ENCODE measurements at places on chromosomes 1 and 21. TPM values are rescaled to one million over a fixed set of nuclear protein-coding genes. Genes with fewer than 3 reads are reported as not detected.

- no peak overlapping the region for H3K4me3 ChIP-seq
- H3K27ac ChIP-seq: no peak overlapping the region
- H3K27me3 ChIP-seq: no peaks in the 10 kb centered on the region
- DNase-seq: no peak
- H3K4me1 ChIP-seq: no peaks in the 10 kb centered on the region
These were observed 235.8 kb downstream of the PTGER3 start for GRCh38 chr1:70811815-70812214.

GRCh38 chr1:90993245-90993644 lies 28.6 kb downstream of the ZNF644 start:
- H3K27ac ChIP-seq: no peak overlapping the region
- no peaks in the 10 kb centered on the region for H3K4me1 ChIP-seq
- DNase-seq: no peak

DNA sequence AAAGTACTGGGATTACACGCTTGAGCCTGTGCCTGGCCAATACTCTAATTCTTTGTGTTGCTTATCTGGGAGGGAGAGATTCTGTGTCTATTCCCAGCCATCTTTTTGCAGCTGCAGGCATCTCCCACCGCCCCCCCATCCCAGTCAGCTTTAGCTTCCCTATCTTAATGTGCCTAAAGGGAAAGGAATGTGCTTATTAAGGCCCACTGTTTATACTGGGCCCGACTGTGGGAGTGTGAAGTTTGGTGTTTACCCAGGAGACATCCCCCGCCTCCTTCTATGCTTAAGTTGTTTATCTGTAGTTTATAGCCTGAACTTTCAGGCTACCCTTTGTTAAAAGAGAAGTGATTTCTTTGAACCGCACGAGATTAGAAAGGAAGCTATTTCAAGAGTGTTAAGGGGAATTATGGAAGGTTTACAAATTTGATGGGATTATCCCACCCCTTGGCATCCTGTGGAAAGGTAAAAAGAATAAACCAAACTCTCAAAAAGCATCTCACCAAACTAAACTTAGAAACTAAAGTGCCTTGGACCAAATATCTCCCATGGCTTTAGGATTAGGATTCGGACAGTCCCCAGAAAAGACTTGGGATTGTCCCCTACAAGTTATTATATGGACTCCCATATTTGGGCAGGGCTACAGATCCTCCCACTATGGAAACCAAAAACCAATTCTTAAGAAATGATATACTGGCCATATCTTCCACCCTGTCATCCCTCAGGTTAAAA lies 25.5 kb upstream of the ZNF496 start:
- DNase-seq: no peak
- no peak overlapping the region for H3K4me3 ChIP-seq
- H3K36me3 ChIP-seq: no peaks in the 10 kb centered on the region
- H3K4me1 ChIP-seq: no peaks in the 10 kb centered on the region

DNA sequence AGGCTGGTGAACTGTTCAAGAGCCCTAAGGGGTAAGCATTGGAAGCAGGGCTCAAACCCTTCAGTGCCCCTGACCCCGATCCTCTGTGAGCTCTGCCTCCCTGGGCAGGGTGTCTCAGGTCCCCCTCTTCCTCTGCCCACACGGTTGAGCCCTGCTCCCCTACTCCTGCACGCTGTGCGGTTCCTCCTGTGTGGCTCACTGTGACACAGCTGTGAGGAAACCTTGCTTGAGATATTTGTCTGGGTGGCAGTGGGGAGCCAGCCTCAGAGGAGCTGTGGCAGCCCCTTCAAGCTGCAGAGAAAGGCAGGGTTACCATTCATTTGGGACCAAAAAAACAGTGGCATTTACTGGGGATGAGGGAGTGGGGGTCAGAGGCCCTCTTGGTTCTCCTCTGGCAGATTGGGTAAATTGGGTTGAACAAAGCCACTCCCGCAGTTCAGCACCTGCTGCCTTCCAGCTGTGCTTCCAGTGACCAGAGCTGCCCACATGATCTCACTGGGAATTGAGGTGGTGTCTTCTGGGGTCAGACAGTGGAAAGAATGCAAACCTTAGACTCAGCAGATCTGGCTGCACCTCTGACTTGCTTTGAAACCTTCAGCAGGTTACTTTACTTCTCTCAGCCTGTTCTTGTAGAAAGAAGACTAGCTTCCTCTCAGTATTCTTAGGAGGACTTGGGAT lies 60.6 kb upstream of the CD1D start:
- peaks cover 42% of the 10 kb centered on the region for H3K27me3 ChIP-seq
- H3K4me1 ChIP-seq: no peaks in the 10 kb centered on the region
- DNase-seq: no peak
- H3K27ac ChIP-seq: no peak overlapping the region

The KCNK1 gene
- total RNA-seq: 57.6 TPM

The APCS gene
- total RNA-seq: not detected

The GPR37L1 gene
- total RNA-seq: 0.33 TPM

The NFASC gene
- not detected for total RNA-seq
